DMS53 (cell line): ENCODE measurements at places on chromosomes 13 and 19.

GRCh38 chr13:97124915-97125809, 97.0 kb upstream of the MBNL2 start:
- peak; percentile 12 for DNase-seq

DNA sequence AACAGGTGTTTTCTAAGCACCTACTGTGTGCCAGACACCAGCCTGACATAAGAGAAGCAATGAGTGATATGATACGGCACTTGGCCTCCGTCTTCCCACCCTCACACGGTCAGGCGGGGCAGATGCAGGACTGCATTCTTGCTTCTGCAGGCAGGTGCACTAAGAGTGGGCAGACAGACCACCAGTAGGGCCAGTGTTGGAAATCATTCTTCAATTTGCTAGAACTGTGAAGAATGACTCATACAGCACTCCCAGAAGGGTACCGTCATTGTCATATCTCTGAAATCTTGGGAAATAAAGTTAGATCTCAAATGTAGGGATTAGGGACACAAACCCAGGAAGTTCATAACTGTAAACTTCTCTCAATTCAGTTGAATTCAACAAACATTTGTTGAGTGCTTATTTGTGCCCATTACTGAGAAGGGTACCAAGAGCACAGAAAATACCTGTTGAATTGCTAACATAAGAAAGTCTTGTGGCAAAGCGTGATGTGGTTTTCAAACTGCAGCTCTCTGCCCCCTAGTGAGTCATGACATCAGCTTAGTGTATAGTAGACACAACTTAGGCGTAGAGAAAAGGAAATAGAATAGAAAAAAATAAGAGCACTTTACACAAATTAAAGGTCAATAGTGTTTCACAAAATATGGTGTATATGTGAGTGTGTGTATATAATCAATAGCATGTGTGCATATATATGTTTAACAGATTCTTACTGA, 76.1 kb downstream of the TEX26 start:
- no peak for DNase-seq

GRCh38 chr13:20940083-20940482, 37.5 kb upstream of the XPO4 start:
- DNase-seq = no peak

- no peak for DNase-seq
Measured at GRCh38 chr13:48559638-48560320, 26.9 kb upstream of the RCBTB2 start.

DNA sequence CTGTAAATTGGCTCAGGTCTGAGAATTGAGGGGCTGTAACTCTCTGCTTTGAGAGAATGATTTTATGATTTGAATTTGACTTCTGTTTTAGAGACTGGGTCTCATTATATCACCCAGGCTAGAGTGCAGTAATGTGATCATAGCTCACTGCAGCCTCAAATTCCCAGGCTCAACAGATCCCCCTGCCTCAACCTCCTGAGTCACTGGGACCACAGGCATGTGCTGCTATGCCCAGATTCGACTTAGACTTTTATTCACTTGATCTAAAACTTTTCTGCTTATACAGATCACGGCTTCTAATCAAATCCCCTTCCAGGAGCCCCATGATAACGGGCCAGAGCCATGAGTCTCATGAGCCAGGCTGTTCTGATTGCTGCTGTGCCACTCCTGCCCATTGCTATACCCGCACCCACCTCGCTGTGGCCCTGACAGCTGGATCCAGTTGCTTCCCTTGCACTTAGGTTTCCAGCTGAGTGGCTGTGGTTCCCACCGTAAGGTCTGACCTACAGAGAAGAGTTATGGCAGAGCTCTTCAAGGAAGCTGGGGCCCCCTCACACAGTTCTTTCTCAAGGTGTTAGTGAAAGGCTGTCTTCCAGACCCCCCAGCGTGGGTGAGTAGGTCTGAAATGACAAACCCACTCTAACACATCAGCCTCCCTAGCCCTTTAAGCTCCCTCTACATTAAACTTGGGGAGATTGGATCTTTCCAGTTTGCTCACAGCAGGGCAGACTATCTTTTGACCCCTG, 251.2 kb upstream of the SGCG start:
- DNase-seq = no peak

GRCh38 chr19:34193439-34193838, 21.1 kb downstream of the LSM14A start:
- DNase-seq = no peak

DNA sequence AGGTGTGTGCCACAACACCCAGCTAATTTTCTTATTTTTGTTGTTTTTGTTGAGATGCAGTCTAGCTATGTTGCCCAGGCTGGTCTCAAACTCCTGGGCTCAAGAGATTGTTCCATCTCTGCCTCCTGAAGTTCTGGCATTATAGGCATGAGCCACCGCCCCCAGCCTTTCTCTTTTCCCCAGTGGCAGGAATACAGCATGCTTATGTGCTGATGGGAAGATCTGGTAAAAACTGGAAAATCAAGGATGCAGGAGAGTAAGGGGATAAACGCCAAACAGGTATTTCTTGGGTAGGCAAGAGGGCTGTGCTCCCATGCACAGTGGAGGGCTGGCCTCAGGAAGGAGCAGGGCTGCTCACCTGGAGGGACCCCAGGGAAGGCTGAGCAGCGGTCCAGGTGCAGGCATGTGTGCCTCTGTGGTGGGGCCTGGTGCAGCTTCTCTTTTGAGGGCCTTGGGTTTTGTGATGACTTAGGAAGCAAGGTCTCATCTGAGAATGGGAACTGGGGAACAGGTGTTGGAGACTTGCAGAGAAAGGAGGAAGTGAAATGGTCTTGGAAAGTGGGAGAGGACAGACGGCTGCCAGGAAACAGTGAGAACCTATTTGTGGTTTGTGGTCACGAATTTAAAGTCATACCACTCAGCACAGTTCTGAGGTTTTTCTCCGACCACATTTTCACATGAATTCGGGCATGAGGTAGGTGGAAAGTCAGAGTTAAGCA, 106.5 kb downstream of the TEX26 start:
- DNase-seq = peak; percentile 12

- DNase-seq = peak; percentile 12
Measured at GRCh38 chr13:36764957-36765356, 54.1 kb upstream of the RFXAP start.

DNA sequence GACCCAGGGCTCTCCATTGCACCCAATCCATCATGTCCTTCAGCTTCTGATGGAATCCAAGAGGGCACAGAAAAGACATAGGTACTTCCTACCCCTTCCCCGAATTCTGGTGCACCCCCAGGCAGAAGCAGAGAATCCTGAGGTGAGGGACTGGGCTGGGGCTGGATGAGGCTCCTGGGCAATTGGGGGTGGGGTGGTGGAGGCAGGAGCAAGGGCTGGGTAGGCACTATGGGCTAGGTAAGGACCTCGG, 2.7 kb upstream of the KCNC3 start:
- DNase-seq = no peak

DNA sequence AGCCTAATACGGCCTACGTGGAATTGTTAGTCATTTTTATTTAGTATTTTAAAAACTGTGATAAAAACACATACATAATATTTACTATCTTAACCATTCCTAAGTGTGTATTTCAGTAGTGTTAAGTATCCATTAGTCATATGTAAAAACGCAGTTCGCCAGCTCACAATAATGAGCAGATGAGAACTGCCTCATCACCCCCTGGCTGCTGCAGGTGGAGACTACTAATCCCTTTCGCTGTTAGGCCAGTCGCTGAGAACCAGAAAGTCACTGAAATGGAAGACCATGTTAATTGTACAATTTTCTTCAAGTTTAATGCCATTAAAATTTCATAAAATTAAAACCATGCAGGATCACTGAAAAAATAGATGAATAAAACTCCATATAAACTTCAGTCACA, 1.6 kb downstream of the ESD start:
- DNase-seq = no peak

- DNase-seq = no peak
Measured at GRCh38 chr13:75400775-75401174, 81.2 kb downstream of the TBC1D4 start.

DNA sequence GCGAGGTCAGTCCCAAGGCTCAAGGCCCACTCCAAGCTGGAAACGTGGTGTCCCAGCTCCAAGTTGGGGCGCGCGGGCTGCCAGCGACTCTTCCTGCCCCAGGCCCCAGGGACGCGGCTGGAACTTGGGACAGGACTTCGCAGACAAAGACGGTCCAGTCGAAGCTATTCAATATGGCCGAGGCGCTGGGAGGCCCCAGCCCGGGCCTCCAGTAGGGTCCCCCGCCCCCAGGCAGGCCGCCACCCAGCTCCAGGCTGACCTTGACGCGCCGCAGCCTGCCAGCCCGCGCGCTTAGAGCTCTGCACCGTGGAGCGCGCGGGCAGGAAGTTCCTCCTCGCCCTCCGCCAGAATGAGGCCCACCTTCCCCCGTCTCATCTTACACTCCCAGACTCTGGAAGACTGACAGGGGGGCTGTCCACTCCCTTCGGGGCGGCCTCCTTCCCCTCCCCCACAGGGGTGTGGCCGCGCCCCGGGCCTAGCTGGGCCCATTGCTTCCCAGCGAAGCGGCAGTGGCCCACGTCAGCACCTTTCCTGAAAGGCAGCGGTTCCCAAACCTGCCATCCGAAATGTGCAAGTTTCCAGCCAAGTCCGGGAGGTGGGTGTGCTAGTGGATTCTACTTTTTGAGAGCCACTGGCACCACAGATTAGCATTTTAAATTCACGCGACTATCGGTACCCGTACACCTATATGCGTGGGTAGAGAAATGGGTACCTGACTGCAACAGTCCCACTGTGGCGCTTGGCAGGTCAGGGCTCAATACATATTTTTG, at the start of gene CCDC8:
CCDC8 (minus strand) TSS at position 303 of the 770 bp plus-strand sequence. CDS start 754 bp downstream, outside the sequence.
- no peak for DNase-seq

DNA sequence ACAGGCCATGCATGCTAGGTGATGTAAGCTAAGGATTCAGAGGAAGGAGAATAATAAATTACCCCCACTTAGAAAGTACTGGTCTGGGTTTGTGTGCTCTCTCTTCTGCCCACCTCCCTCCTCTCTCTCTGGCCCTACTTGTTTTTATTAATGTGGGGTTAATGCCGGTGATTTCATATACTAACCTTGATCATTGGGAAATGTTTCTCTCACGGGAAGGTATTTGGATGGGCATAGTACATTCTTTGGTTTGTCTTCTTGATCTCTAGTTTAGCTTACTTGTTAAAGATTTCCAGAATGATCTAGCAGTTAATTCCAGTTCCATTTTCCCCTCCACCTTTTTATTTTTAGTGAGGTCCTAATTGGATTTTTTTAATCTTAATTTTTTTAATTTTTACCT, 24.6 kb downstream of the ARHGAP35 start:
- no peak for DNase-seq

DNA sequence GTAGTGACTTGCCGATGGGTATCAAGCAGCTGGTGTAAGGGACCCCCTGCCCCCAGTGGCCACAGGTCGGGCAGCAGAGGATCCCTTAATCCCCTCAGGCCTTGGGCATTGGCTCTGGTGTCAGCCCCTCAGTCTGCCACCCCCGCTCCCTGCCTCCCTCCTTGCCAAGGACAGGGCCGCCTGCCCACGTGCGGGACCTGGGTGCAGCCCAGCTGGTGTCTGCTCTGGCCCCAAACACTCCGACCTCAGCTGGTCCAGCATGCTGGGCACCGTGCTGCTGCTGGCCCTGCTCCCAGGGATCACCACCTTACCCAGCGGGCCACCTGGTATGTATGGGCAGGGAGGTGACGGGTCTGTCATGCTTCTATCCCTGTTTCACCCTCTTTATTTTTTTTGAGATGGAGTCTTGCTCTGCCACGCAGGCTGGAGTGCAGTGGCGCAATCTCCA, at the start of gene TGFBR3L:
TGFBR3L (plus strand) TSS at position 233 of the 448 bp plus-strand sequence.
- no peak for DNase-seq

DNA sequence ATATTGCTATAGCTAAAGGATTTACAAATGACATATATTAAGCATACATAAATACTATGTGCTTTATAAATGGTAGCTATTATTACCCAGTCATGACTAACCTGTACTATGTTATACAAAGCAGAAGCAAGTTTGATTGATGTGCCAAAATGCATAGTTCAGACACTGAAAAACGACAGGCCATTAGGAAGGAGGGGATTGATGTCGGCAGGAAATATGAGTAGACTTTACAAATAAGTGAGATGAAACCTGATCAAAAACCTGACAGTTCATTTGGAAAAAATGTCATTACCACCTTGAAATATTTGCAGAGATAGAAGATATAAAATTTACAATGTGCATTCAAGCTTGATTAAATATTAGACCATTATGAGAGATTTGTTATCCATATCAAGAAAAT, 38.8 kb upstream of the TPP2 start:
- no peak for DNase-seq

- DNase-seq = no peak
Measured at GRCh38 chr19:1474765-1475351, 4.2 kb downstream of the C19orf25 start.

DNA sequence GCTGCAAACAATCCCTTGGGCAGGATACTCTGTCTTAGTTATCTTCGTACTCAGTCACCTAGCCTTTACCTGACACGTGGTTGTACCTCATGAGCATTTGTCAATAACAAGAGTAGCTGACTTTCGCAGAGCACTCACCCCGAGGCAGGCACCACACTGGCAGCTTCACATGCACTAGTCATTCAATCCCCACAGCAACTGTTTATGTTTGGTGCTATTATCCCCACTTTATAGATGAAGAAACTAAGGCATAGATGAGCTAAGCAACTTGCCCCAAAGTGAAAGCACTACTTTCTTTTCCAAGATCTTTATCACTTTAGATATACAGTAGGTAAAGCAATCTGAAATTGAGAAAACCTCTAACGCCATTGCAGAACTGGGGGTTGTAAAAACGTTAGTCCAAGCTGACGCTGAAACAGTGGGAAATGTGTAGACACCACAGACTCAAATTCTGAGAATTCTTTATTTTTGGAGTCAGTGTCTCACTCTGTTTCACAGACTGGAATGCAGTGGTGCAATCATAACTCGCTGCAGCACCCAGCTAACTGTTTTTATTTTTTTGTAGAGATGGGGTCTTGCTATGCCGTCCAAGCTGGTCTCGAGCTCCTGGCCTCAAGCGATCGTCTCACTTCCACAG, 446.0 kb downstream of the FOXO1 start:
- DNase-seq = no peak

- peak; percentile 87 for DNase-seq
Measured at GRCh38 chr19:24029941-24030636, 56.9 kb upstream of the ZNF254 start.

DNA sequence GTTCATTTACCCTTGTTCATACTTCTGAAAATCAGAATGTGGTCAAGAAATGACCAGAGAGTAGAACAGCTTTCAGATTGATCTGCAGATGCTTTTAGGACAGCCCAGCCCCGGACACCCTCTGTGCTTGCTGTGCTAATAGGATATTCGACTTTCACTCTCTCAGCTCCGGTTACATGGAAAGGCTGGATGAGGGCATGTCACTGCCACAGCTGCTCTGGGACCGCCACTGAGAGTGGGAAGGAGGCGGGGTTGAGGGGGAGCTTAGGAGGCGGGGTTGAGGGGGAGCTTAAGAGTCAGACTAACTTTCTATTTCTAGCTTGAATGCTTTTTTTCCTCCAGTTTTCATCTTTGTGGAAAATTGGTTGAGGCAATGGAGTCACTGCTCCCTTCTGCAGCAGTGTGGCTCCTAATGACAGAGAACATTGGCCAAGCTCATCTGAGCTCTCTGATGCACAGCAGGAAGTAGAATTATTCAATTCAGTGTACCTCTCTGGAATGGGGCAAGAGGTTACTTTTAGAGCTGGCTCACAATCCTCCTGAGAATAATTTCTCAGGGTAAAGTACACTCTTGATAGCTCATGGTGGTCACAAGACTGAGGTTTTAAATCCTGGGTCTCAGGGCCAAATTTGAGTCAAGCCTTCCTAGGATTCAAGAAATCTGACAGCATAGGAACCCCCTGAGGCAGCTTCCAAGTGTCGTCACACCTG, 74.6 kb upstream of the NPAS1 start:
- no peak for DNase-seq
